ENCODE measurements at places on chromosomes 12 and 14.

DNA sequence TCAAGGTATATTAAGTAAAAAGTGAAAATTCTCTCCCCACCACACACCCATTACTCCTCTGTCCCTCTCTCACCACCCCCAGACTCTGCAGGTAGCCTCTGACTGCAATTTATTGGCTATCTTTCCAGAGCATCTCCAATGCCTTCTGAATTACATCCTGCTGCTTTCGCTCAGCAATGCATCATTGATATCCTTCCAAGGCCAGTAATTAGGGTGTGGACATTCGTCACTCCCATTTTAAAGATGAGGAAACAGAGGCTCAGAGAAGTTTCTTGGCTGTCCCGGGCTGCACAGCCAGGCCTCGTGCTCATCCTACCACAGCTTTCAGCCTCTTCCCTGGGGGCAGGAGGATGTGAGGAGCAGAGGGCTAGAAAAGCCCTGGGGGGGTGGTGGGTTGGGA, 23.6 kb upstream of the PGF start:
- DNase-seq, result no peak

- DNase-seq, result no peak
Observed at GRCh38 chr12:102052192-102053061, 9.4 kb downstream of the WASHC3 start.

DNA sequence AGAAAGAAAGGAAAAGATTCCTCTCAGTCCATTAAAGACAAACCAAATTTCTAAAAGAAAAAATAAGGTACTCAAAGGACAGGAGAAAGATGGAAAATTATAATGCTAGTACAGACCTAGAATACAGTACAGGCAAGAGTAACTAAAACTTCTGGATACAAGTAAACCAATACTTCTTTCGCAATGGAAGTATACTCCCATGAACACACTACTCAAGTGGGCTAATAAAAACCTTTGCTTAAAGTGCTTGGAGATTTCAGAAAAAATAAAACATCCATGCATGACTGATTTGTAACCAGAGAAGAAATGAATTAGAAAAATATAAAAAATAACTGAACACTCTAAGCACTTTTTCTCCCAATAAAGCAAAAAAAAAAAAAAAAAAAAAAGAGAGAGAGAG, 3.5 kb downstream of the ZBTB25 start:
- DNase-seq, result peak; percentile 40

GRCh38 chr14:49134940-49135339, 451.2 kb downstream of the RPS29 start:
- DNase-seq, result no peak

DNA sequence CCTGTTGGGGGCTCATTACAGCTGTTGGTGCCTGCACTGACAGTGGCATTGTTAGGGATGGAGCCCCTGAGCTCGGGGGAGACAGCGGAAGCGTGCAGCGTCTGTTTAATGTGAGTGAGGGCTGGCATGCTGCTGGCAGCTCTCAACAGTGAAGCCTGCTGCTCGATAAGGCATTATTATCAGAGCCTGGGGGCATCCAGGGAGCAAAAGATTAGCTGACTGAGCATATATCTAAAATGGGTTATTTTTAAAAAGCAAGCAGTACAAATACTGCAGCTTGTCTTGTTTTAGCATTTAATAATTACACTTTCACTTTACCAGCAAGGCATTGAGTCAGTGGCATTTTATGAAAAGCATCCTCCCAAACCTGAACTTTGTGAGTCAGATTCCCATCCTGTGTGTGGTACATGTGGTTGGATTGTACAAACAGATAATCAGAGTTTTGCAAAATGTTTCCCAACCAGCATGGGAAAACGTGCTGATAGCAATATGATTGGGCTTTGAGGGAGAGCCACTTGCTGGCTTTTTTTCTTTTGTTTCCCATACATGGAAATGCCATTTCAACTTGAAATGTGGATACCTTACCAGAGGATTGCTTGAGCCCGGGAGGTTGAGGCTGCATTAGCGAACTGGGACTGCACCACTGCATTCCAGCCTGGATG, 150.8 kb downstream of the PRKCH start:
- peak; percentile 96 for DNase-seq

DNA sequence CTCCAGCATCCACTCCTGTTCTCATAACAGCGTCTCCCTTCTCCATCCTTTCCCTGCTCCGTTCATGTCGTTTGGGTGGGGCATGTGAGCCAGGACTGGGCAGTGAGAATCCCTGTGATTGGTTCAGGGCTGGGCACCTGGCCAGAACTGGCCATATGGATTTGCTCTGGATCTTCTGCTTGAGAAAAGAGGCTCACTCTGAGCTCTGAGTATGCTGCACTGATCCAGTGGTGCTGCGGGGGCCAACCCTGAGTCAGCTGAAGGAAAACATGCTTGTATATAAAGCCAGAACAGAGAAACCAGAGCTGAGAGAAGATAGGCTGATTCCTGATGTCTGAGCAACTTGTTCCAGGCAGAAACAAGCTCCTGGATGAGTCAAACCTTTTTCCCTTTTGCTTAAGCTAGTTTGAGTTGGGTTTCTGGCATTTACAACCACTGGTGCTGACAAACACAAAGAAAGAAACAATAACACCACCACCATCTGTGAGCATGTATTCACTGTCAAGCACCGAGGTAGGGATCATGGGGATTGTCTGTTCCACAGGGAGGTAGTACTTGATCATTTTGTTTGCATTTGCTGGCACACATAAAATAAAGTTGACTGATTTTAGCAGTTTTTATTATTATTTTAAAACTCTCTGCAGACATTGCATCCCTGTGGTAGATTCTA, 14.0 kb upstream of the HPD start:
- peak; percentile 96 for DNase-seq

DNA sequence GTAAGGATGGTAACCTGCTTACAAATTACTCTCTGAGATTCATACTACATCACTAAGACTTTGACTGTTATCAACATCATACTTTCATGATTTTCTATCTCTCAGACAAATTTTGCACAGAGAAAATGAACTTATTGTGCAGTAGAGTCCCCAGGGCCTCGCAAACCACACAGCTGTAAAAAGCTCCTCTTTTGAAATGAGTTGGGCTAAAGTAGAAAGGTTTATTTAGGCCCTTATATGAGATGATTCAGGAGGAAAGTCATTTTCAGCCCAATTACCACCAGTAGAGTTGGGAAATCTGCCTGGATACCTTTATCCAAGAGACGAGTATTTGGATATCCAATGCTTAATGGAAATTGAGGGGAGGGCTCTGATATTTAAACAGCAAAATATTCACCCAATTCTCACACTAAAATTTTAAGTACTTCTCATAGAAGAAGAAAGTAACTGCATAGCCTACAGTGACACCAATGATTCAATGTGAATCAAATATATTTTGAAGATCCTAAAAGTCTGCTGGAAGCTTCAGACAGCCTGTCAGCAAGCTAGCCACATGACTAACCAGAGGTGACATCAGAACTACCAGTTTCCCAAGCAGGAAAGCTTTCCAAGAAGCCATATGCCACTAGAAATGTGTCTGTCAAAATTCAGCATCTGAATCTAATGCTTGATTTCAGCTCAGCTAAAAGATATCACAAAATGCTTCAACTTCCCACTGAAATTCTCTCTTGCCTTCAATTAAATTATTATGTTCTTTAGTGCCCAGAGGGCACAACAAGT, 190.1 kb upstream of the SYT1 start:
- DNase-seq, result peak; percentile 53

DNA sequence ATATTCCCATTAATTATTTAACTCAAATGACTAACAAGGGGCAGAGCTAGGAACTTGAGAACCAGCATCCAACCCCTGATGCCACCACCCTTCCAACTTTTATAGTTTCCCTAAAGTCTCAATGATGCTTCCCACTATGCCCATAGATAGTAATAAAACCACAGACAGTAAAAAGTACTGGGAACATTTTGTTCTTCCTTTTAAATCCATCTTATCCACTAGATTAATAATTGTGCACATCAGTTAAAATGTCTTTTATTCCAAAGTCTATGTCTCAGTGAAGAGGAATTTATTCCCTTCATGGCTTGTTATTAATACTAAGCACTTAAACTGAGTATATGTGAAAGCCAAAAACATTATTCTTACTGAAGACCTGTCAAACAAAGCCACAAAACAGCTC, 45.8 kb downstream of the SINHCAF start:
- DNase-seq, result no peak

DNA sequence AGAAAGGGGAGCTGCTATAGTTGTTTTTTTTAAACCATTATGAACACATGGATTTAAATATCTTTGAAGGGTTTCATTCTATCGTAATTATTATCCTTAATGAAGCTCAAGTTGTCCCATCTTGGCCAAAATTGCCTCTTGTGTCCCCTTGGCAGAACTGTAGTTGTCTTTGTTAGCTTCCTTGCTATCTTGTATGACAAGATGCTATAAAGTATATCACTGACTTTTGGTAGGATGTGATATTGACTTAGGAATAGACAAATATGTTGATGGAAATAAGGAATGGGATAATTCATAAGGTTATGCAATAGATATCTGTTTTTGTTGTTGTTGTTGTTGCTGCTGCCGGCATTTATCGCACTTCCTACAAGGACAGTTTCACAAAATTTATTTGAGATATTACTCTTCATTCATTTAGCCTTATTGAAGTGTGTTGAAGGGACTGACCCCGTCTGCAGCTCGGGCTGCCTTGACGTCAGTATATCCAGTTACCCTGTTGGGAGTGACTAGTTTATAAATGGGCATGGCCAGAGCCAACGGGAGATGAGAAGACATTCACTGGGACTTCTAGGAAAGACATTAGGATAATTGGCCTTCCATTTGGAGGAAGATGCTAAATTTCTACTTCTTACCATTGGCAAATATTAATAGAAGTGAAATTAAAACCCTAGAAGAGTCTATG, 26.1 kb upstream of the APOLD1 start:
- no peak for DNase-seq

- no peak for DNase-seq
Observed at GRCh38 chr14:104927432-104927816, 2.7 kb downstream of the PLD4 start.

DNA sequence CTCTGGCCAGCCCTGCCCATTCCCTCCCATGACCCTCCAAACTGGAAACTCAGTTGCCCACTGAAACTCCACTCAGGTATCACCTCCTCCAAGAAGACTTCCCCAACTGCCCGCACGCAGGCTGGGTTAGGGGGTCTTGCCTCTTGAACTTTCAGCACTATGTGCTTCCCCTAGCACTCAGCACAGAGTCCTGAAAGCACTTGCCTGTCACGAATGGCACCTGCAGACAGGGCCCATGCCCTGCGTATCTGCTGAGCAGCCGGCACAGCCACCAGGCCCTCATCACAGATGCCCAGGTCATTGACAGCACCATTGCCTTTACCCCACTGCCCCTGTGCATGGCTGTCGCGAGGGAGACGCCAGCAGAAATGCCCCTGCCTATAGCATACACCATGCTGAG, 11.2 kb downstream of the CCDC88C start:
- no peak for DNase-seq

- no peak for DNase-seq
Observed at GRCh38 chr14:92679246-92679645, 69.2 kb downstream of the LGMN start.

- no peak for DNase-seq
Observed at GRCh38 chr14:99255621-99256482, 16.1 kb downstream of the BCL11B start.
